ENCODE measurements at places on chromosomes 13 and 19.

DNA sequence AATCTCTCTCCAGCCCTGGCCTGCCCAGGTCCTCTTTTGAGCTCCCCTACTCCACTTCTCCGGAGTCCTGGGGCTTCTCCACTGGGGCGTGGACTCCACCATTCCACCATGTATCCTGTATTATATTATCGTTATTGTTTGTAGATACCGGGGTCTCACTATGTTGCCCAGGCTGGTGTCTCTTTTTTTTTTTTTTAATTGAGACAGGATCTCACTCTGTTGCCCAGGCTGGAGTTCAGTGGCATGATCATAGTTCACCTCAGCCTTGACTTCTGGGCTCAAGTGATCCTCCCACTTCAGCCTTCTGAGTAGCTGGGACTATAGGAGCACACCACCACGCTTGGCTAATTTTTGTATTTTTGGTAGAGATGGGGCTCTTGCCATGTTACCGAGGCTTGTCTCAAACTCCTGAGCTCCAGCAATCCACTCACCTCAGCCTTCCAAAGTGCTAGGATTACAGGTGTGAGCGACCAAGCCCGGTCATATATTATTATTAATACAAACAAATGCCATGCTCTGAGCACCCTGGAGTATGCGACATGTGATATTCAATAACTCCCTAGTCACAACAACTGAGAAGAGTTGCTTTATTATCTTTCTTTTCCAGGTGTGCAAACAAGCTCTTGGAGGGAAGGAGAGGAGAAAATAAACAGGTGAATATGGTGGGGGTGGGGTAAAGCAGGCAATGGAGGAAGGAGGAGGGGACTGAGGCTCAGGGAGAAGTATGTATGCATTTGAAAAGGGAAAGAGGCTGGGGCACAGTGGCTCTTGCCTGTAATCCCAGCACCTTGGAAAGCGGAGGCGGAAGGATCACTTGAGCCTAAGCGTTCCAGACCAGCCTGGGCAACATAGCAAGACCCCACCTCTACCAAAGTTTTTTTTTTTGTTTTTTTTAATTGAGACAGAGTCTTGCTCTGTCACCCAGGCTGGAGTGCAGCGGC is 2.8 kb upstream of the CERS4 start:
- no peak for DNase-seq

- DNase-seq = no peak
Measured at GRCh38 chr13:24052547-24053518, 107.7 kb upstream of the SPATA13 start.

GRCh38 chr13:37074703-37075102 is 15.2 kb upstream of the SUPT20H start:
- DNase-seq = no peak

- DNase-seq = no peak
Measured at GRCh38 chr13:70432276-70432805, 324.1 kb upstream of the KLHL1 start.

GRCh38 chr19:17393914-17394313 is at the start of gene CCDC194:
CCDC194 (minus strand) TSS chr19:17394196; CDS start chr19:17394158, 38 bp downstream.
- no peak for DNase-seq

DNA sequence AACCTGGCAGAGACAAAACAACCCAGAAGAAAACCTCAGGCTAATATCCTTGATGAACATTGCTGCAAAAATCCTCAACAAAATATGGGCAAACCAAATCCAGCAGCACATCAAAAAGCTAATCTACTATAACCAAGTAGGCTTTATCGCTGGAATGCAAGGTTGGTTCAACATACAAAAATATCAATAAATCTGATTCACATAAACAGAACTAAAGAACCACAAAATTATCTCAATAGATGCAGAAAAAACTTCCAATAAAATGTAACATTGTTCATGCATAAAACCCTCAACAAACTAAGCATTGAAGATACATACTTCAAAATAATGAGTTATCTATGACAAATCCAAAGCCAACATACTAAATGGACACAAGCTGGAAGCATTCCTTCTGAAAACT is 8.8 kb downstream of the ZNF724 start:
- DNase-seq = no peak

GRCh38 chr19:48656840-48657474 is 11.0 kb upstream of the CA11 start:
- DNase-seq = no peak

DNA sequence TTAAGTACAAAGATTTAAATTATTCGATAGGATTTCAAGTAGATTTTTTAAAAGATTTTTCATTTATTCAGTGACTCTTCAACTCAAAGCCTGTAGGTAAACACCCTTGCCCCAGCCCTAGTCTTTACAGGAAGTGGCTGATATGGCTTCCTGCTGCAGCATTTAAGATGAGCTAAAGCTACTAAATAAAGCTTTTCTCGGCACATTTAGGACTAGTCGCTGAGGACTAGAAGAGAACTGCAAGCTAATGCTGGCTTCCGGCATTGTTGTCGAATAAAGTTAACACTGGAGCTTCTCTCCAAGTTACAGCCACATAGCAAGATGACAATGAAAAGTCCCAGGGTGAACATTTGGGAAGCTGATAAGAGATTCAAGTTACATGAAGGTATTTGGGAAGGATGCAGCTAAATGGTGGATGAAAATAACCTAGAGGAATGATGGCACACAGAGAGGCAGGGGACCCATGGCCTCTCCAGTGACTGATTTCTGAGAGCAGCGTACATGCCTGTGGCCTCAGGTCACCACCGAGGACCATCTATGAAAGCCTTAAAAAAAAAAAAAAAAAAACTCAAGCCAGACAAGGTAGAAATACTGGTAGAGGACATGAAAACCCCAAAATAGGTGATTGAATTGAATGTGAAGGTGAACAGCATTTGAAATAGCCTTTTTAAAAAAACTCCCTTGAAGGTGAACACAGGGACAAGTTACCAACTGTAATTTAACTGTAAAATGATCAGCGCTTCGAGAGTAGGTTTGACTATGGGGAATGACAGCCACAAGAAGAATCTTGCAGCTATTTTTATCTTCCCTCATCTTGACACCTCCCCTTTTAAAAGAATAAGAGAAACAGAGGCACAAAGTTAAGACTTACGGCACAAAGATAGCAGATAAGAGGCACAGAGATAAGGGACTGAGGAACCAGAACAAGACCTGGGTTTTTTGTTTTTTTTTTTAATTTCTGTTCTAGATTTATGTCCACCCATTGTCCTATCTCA is 155.4 kb downstream of the DCT start:
- DNase-seq = peak; percentile 44

DNA sequence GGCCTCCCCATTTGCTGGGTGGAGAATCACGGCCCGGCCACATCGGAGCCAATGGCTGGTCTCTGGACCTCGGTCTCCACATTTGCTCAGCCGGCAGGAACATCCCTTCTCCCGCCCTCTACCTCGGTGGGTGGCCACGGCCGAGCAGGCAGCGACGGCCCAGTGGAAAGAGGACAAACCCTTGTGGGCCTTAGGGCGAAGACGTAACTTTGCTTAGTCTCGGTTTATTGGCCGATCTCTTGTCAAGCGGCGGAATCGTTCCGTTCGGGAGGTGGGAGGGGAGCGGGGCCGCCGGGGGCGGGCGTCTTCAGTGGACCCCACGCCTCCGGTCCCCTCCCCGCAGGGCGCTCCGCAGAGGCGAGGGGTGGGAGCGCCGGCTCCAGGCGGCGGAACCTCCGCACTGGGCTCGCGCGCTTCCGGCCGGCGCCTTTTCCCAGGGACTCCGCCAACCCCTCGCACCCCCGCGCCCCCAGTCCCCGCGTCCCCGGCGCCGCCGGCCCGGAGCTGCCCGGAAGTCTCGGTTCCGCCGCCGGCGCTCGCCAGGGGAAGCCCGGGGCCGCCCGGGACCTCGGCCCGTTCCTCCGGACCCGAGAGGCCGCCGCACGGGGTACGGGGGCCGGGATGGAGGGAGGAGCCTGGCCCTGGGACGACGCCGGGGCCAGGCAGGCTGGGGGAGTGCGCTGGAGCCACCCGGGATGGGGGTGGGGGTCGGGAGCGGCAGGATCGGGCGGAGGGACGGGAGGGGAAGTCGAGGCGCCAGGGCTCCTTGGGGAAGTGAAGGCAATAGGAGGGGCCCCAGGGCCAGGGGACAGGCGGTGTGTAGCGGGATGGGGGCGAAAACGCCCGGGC is at the start of gene ZNF580:
Gene ZNF580, plus strand, starts transcription at position 426 of the 849 bp plus-strand sequence. CDS start 1,507 bp downstream, outside the sequence.
- peak; percentile 60 for DNase-seq

GRCh38 chr19:46495786-46496099 is at the start of gene PNMA8B:
PNMA8B (minus strand) TSS chr19:46495867; CDS start chr19:46495465, 402 bp downstream.
- no peak for DNase-seq

GRCh38 chr19:1164684-1165531 is 9.2 kb downstream of the SBNO2 start:
- DNase-seq = no peak

DNA sequence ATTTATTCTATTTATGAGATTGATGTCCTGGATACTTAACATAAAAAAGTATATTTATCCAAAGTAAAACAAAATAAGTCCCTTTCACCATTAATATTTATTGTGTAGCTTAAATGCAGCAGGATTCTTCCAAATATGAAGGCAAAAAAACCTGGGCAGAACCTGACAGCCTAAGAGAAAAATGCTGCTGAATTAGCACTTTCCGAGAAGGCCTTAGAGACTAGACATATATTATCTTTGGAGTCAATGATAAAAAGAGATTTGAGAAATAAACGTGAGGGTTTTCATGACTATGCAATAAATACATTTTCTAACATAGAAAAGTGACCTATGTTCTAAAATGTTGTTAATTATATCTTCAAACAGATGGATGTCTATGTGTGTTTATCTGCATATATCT is 566.9 kb downstream of the PCDH9 start:
- no peak for DNase-seq

DNA sequence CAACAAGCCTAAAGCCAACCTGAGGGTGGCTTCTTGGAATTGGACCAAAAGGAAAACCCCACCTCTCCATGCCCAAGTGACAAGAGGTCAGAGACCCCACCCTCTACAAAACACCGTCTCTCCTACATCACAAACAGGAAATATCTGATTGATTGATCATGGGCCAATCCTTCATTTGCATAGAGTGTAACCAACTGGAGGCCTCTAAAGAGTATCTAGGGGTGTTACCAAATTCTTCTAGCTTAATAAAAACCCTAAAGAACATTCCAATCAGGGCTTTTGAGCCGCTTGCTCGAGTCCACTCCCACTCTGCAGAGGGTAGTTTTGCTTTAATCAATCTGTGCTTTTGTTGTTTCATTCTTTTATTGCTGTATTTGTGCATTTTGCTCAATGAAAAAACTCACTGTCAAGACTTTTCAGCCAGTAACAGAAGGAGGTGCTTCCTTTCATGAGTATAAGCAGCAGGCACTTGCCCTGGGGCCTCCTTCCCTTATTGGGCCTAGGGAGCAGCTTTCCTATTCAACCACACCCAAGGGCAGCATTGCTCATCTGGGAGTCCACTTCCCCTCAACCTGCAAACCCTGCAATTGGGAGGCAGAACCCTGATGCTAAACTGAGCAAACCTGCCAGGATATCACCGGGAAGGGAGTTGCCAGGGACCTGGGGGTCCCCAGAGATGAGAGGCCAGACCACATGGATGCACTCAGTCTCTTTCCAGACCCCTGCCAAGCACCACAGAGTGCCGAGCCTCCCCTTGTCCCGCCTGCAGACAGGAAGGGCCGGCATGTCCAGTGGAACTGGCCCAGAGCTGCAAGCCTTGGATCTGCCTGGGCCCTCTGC is 154.3 kb upstream of the VSTM2B start:
- no peak for DNase-seq

DNA sequence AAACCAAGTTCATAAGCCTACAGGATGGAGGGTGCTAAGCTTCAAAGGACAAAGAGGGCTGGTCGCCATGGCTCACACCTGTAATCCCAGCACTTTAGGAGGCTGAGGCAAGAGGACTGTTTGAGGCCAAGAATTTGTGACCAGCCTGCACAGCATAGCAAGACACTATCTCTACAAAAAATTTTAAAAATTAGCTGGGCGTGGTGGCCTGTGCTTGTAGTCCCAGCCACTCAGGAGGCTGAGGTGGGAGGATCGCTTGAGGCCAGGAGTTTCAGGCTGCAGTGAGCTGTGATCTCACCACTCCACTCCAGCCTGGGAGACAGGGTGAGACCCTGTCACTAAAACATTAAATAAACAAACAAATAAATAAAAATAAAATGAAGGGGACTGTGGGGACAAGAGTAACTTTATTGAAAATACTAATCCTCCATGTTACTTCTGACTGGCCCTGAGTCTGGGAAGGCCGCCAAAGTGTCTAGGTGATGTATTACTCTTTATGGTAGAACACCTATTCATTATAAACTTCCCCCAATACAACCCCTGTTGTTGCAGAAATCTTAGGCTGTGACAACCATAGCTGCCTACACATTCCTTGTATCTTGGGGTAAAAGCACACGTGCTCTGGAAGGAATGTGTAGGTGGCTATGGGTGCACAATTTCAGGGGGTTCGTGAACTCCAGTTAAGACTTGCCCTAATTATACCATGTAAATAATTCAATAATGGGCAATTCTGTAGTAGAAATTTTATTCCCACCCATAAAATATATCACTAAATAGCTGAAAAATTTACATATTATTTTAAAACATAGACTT is 14.6 kb upstream of the URAD start:
- no peak for DNase-seq

DNA sequence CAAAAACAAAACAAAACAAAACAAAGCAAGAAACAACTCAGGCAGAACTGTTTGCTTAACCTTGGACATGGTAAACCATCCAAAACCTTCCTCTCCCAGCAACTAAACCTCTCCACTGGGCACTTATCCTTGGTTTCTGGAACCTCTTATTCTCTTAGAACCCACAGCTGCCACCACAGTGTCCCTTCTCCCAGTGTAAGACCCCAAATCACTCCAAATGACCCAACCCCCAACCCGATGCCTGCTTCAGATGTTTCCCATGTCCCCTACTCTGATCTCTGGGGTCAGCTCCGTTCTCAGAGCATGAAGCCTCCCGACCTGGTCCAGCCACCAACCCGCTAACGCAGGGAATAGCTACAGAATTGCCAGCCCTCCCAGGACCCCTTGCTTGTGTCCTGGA is 972 bp downstream of the KLK2 start:
- no peak for DNase-seq

- no peak for DNase-seq
Measured at GRCh38 chr13:64428196-64428595, 2801.9 kb downstream of the PCDH9 start.

DNA sequence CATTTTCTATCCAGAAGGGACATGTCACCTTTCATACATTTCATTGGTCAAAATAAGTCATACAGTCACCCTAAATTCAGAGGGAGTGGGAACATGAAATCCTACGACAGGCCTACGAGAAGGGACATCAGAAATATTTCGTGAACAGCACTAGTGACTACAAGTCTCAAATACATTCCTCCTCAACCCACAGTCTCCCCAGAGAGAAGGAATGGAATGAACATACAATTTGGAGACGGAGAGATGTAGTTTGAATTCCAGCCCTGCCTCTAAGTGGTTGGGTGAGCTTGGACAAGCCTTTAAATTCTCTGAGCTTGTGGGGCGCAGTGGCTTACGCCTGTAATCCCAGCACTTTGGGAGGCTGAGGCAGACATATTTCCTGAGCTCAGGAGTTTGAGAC is 9.9 kb downstream of the SERTM1 start:
- no peak for DNase-seq
